Stimulated activated CD4-positive, alpha-beta T cell treated with anti-CD3 and anti-CD28 coated beads, TNF-alpha, amount 100 ng/mL, for 1 hour (primary cell): ENCODE measurements at places on chromosomes 16 and 17.

DNA sequence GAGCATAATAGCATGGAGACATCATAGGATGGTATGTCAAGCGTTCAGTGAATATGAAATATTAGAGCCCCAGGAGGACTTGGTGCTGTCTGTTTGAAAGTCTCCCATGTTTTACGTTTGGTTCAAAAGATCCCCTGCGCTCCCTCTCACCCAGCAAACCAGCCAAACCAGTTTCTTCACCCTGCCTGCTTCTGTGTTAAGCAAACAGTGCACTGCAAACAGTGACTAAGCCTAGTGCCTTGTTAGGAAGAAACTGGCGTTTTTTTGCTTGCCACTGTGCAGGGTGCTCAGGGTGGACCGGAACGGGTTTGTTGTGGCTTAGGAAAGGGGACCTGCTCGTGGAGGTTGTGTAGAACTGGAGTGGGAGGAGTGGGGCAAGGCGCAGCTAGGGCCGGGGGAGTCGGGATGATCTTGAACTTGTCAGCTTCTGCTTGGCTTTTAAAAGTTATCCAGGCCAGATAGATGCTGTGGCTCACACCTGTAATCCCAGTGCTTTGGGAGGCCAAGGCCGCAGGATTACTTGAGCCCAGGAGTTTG lies 7.7 kb downstream of the CDH1 start:
- no peak for DNase-seq

DNA sequence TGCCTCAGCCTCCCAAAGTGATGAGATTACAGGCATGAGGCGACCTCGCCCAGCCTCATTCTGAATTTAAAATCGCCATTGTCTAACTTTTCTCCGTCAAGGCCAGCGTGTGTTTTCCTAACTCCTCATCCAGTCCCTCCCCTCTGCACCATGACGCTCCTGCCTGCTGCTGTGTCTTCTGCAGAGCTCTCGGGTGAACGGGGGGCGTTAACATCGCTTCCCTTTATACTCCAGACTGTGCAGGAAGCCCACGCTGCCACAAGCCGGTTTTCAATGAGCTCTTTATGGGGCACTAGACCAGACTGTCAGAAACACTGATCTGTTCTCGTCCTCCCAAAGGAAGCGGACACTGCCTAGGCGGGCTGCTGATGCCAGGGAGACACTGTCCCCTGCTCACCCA lies 13.2 kb downstream of the AANAT start:
- DNase-seq, result no peak

GRCh38 chr17:55067697-55068439 lies 99.3 kb downstream of the STXBP4 start:
- DNase-seq, result no peak

DNA sequence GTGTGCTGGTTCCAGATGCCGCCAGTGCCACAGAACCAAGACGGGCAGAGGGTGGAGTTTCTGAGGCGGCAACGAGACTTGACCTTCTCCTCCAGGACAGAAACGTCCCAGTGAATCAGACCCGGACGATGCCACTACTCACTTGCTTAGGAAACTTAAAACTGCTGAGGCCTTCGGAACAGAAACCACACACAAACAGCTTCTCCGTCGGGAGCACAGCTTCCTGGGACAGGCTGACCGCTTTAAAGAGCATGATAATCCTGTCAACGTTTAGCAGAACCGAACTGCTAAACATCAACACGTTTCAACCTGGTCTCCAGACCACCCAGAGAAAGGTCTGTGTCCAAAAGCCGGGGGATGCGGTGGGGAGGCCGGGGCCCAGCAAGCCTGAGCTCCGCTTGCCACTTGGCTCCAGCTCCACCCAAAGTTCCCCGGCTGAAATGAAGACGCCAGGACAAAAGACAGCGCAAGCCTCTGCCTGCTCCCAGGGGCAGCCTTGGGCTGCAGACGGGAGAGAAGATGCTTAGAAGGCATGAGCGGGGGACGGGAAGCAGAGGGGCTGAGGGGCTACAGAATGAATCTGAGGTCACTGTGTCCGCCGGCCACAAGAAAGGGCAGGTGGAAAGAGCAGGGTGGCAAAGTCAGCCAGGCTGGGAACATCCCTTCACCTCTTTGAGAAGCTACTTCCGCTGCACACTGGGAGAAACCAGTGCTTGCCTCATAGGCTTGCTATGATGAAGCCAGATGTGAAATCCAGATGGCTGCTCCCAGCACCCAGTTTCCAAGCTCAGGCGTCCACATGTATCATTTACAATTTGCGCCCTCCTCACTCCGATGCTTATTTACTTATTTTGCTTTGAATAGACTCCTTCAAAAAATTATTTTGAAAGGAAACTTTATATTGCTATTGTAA lies 69.0 kb downstream of the MRM3 start:
- DNase-seq, result no peak

GRCh38 chr17:15409721-15410250 lies 57.6 kb downstream of the CDRT4 start:
- no peak for DNase-seq

GRCh38 chr17:69639096-69639495 lies 224.6 kb downstream of the MAP2K6 start:
- no peak for DNase-seq

- no peak for DNase-seq
Measured at GRCh38 chr16:8919934-8920462, 37.8 kb downstream of the LITAFD start.

DNA sequence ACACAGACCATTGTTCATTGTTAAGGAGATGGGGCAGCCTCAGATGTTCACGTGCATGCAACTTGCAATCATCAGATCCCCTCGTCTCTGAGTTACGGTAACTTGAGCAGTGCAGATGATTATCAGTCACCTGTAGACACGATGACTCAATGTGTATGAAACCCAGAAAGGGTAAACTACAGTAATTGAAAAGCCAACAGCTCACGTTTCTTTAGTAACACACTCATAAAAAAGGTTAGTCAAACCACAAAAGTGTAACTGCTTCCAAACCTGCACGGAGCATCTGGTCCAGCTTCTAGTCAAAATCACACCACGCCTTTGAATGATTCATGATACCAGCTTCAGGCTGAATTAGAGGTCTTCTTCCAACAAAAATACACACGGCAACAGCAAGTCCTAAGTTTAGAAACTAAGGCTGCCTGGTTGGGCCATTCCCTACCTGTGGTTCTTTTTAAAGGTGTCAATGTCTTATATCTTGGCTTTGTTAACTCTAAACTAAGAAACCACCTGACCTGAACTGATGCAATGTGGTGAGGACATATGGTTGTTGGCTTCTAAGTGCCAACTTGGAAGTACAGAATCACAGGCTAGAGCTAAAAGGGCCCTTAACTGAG lies 32.3 kb downstream of the GRB7 start:
- DNase-seq, result peak; percentile 34

DNA sequence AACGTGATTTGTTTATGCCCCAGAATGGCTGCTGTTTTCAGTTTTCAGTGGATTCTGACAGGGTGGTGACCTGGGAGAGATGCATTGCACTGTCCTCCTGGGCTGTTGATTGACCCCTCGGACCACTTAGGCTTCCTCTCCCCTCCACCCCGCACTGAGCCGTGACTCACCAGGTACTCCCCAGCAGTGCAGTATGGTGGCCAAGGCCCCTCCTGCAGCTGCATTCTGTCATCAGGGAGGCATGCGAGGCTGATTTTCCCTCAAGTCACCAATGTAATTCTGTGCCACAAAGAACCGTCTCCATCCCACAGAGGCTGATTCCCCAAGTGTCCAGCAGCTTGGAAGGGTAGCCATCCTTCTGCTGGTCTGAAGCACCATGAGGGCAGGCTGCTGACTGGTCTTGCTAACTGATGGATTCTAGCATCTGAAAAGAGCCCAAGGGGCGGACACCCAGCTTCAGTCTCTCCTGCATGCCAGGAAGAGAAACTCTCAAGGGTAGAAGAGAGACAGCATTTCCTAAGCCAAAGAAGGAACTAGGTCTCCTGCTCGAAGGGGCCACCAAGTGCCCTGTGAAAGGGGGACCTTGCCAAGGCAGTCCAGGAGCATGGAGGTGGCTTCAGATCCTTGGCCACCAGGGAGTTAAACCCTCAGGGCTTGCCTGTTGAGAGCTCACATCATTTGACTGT lies 148.1 kb downstream of the SOCS1 start:
- DNase-seq, result no peak

GRCh38 chr16:73384506-73385089 lies 336.7 kb upstream of the ZFHX3 start:
- no peak for DNase-seq

GRCh38 chr17:37368577-37368976 lies 7.2 kb upstream of the C17orf78 start:
- no peak for DNase-seq

DNA sequence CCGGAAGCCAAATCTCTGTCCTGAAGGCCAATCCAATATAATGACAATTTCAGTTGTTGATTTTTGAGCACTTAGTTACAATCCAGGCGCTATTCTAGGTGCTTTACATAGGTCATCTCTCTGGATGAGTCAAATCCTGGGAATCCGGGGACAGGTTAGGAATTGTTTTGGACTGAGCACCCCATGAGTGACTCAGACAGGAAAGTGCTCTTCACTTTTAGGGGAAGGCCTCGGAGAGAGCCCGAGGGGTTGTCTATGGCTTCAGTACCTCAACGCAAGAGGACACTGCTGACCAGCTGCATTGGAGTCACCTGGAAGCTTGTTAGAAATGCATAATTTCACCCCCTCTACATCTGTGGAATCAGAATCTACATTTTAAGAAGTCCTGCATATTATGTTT lies 108.8 kb downstream of the IRX5 start:
- no peak for DNase-seq

DNA sequence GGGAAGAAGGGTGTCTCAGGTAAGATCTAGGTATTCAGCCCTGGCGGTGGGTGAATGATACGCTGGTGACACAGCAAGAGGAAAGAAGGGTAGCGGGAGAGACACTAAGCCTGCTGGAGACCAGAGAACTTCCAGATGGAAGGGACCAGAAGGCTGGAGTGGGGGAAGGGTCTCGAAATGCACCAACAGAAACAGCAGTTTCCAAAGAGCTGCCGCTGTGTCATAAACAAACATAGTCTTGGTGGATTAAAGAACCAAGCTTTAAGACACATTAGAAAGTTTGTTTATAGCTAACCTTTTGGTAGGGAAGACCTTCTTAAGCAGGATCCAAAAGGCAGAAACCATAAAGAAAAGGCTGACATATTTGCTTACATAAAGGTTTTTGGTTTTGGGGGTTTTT lies 20.9 kb downstream of the TRPV3 start:
- DNase-seq, result no peak

DNA sequence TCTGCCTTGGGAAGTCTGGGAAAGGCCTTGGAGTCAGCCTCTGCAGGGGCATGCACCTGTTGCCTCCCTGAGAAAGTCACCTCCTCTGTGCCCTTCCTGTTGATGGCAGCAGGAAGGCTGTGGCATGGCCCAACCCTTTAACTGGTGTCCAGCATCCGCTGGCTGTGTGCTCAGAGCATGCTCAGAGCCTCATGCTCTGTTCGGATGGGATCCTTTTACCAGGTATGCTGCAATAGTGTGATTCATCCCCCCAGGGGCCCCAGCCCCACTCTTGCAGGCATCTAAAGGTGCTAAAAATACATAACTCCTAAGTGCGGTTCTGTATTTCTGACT lies 24.9 kb downstream of the KLHL36 start:
- DNase-seq, result no peak

DNA sequence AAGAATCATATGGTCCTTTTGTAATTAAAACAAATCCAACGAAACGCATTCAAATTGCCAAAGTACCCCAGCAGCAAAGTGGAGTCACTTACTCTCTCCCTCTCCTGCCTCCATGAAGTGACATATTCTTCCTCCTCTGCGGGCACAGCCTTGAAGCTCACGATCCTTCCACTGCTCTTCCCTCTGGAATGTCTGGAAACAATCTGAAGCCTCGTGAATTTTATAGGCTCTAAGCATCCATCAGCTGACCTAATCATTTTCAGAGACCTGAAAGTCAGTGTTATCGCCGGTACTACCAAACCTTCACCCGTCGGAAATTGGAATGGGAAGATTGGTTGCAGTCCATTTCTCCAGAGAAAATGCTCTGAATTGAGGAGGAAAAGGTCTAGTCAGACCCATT lies 134.5 kb upstream of the FOXF1 start:
- DNase-seq, result no peak

GRCh38 chr16:86020971-86021370 lies 122.0 kb downstream of the IRF8 start:
- no peak for DNase-seq

GRCh38 chr16:75385507-75386152 lies 47.7 kb downstream of the CFDP1 start:
- DNase-seq, result no peak

DNA sequence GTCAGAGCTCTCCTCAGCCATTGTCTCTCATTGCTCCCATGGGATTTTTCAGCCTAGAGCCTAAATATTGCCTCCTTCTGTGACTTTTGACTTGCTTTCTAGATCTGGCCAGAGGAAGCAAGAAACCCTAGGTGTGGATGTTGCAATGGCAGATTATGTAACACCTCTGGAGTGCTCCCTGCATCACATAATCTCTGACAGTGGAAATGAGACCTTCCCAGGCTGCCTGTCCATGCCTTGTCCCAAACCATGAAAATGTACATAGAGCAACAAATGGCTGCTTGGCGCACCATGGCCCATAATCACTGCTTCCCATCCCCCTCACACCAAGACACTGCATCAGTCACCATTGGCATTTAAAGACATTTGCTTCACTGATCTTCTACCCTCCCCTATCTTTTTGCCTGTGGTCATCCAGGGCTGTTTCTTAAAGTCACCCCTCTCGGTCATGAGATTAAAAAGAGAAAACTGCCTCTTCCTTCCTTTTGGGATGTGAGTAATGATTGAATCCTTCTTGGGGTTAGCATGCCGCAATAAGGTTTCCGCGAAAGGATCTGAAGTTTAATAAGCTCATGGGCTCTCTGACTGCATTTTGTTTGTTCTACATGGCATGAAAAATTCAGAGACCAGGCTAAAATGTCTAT lies 34.2 kb upstream of the CCL2 start:
- DNase-seq, result no peak

- DNase-seq, result no peak
Measured at GRCh38 chr17:82021107-82021899, 1.4 kb downstream of the CENPX start.

DNA sequence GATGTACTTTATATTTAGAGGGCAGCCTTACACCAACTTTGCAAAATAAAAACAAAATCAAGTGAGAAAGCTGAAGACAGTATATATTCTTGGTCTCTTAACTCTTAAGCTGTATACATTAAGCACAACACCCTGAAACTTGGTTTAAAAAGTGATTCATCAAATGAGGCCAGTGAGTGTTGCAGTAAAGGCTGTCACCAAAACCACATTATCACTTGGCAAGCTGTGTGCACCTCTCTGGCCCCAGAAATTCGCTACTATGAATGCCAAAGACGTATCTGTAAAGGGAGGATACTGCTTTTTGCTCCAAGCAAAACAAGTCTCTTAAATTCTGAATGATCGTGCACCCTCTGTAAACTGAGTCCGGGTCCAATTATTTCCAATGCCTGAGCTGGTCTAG lies 163.9 kb downstream of the ZFHX3 start:
- no peak for DNase-seq
